ENCODE measurements at places on chromosomes 16 and 17. TPM values are rescaled to one million over a fixed set of nuclear protein-coding genes. Genes with fewer than 3 reads are reported as not detected.
A peak's percentile ranks its signal among the peaks of the same experiment; 100 is the strongest.

- DNase-seq, result no peak
These were observed 25.8 kb upstream of the GINS3 start for GRCh38 chr16:58366247-58367031.

The LPO gene
- not detected for total RNA-seq

- DNase-seq, result no peak
These were observed 26.8 kb downstream of the C17orf75 start for GRCh38 chr17:32315171-32315570.

DNA sequence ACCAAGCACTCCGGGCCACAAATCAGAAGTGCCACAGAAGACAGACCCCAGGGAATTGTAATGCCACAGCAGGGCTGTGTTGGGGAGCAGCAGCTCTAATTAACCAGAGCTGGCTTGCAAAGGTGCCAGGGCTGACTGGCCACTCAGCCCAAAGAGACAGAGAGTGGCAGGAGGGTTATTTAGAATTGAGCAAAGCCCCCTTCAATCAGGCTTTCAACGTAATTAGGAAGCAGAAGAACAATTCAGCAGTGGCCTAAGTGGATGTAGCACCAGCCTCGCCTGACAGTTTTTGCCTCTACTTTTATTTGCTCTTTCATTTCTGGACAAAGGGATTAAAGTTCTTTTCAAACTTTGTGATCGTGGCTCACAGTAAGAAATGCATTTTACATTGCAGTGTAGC is 278.3 kb upstream of the IRX3 start:
- DNase-seq, result no peak

GRCh38 chr17:20916383-20916782 is 126.4 kb downstream of the USP22 start:
- no peak for DNase-seq

DNA sequence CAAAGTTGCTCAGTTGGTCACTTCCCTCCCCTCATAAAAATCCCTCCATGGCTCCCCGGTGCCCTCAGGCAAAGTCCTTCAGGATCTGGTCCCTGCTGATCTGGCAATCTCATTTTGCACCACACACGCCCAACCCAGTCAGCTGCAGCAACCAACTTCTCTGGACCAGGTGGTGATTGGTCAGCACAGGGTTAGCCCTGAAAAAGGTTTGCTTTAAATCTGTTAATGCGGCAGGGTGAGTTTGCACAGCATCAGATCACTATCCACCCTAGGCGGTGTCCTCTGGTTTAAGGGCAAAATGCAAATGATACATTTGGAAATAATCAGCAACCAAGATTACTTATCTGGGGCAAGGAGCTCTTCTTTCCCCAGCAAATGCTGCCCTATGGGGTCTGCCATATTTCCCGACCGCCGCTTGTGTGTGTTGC is 42.9 kb upstream of the TNRC6C start:
- DNase-seq, result peak; percentile 10

The TMC7 gene
- 0.28 TPM for total RNA-seq
